ELF-1 (cell line): ENCODE measurements at places on chromosomes 3 and 15.
A peak's percentile ranks its signal among the peaks of the same experiment; 100 is the strongest.

GRCh38 chr3:56251343-56251945 is 216.8 kb downstream of the ERC2 start:
- peak; percentile 34 for DNase-seq

DNA sequence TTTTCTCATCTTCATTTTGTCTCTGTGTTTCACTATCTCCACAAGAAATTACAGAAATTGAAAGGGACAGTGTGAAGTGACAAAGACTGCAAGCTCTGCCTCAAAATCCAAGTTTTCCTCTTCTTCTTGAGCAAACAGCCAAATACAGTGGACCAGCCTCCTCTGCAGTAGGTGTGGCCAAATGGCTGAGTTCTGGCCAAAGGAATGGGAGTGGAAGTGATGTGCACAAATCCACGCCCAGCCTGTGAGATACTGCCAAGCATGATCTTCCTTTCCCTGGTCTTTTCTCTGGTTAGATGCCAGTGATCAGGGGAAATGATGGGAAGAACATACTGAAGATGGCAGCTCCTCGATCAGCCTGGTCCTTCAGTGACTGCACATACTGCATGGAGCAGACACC is 111.0 kb upstream of the CPNE4 start:
- DNase-seq: no peak

DNA sequence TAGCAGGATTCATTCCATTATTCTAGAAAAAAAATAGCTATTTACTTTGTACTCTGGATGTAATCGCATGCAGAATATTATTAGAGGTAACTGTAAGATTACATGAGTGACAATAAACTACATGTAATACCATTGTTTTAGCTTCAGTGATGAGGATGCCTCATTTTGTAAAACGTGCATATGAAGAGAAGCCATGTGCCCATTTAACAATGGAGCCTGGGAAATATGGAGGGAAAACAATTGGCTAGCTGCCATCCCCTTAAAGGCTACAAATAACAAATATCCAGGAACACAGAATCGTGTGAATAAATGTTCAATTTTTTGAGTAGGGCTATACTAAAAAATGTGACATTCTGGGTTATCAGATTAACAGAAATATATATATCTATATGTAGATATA is 151.1 kb downstream of the SAMMSON start:
- DNase-seq: no peak

DNA sequence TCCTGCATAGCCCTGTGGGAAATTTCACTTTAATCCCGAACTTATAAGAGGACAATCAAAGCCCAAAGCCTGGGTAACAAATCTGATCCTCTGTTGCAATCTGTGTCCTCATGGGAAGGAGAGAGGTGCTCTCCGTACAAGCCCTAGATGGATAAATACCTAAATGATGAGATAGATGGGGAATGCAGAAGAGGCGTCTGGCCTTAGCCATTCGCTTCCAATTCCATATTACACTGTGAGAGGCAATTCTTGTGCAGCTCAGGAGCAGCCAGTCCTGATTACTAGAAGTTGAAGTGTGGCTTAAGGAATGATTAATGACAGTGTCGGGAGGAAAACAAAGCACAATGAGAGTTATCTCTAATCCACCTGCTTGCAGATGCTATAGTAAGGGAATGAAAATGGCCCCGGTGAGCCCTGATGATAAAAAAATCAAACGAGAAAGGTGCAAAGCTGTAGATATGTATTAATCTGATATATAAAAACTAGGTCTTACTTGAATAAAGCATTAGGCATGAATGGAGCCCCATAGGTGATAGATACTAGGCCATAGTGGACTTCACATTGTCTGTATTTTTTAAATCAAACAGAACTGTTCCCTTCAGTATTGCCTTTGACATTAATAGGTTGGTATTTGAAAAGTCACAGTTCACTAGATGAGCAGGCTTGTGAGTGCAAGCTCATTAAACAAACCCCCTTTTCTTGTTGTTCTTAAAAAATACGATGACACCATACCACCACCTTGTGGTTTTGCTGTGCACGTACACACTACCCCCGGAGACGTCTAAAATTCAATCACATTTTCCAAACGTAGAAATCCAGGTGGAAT is 54.2 kb upstream of the TMCO5A start:
- DNase-seq: peak; percentile 17
